ENCODE measurements at places on chromosomes 4 and X.

DNA sequence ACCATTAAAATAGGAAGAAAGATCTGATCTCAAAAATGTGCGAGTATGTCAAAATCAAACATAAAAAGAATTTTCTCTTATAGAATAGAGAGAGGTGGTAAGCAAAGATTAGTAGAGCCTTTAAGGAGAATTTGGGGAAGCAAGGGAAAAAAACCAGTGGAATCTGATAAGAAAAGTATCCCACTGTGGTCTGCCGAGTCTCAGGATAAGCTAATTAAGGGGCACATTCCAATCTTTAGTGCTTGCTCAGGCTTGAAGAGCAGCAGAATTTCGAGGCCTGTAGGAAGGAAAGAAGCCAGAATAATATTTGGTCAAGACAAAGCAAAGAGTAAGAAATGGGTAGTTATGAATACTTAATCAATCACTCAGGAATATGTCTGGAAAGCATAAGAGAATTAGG is 13.0 kb downstream of the STATH start:
- DNase-seq = no peak

DNA sequence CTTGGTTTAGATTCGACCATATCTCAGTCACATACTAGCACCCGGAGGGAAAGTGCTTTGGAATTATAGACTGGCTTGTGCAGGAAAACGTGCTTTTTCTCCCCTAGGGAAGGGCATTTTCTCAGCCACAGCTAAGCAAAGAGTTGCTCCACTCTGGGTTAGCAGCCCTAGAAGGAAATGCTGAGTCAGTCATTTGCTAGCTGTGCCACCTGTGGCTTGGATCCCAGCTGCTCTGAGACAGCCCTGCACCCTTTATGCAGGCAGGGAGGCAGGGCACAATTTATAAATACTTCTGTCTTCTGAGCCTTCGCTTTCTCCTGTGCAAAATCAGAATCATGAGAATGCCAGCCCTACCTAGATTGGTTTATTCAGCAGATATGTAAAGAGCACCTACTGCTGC is 1.3 kb upstream of the USP51 start:
- DNase-seq = no peak

DNA sequence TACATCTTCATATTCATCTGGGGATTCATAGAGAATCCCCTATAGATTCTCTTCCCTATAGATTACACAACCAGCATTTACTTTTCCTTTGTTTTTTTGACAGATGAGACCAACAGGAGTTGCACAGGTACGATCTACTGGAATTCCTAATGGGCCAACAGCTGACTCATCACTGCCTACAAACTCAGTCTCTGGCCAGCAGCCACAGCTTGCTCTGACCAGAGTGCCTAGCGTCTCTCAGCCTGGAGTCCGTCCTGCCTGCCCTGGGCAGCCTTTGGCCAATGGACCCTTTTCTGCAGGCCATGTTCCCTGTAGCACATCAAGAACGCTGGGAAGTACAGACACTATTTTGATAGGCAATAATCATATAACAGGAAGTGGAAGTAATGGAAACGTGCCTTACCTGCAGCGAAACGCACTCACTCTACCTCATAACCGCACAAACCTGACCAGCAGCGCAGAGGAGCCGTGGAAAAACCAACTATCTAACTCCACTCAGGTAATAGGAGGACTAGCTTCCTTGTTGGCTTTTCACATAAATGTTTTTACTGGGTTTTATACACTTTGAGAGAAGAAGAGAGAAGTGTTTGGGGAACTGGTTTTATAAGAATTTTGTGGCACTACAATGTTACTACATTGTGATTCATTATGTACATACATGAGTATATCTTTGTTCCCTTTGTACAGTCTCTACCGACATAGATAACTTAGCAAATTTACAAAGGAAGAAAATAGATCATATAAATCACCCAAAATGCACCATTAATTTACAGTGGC is 137.2 kb downstream of the DIPK2B start:
- peak; percentile 65 for DNase-seq

- DNase-seq = peak; percentile 71
Observed at GRCh38 chrX:35711281-35711680, 86.9 kb upstream of the MAGEB16 start.

DNA sequence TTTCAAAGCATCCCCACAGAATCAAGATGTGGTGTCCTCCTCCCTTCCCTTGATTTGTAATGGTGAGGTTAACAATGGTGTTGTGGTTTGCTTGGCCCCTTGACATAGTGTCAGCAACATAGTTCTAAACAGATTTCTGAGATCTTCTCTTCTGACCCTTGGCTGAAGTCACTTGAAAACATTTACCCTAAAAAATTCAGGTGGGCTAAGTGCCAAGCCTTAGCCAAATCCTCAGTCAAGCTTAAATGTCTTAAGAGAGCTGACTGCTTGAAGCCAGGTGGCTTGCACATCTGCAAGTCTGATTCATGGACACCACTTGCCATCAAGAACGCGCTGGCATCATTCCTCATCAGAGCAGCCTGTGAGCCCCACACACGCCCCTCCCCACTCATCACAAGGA is 173.2 kb downstream of the MGST2 start:
- DNase-seq = no peak

GRCh38 chr4:74855879-74856278 is 61.6 kb upstream of the BTC start:
- DNase-seq = peak; percentile 64
